ENCODE measurements at places on chromosomes 13 and 19.

- DNase-seq = no peak
These were observed 368.8 kb downstream of the SPRY2 start for GRCh38 chr13:79972066-79972569.

GRCh38 chr19:29928831-29929230 is 13.2 kb upstream of the URI1 start:
- no peak for DNase-seq

- DNase-seq = no peak
These were observed 291.2 kb downstream of the DCT start for GRCh38 chr13:94188201-94188854.

- DNase-seq = peak; percentile 9
These were observed 749 bp downstream of the GATAD2A start for GRCh38 chr19:19405971-19406877.

DNA sequence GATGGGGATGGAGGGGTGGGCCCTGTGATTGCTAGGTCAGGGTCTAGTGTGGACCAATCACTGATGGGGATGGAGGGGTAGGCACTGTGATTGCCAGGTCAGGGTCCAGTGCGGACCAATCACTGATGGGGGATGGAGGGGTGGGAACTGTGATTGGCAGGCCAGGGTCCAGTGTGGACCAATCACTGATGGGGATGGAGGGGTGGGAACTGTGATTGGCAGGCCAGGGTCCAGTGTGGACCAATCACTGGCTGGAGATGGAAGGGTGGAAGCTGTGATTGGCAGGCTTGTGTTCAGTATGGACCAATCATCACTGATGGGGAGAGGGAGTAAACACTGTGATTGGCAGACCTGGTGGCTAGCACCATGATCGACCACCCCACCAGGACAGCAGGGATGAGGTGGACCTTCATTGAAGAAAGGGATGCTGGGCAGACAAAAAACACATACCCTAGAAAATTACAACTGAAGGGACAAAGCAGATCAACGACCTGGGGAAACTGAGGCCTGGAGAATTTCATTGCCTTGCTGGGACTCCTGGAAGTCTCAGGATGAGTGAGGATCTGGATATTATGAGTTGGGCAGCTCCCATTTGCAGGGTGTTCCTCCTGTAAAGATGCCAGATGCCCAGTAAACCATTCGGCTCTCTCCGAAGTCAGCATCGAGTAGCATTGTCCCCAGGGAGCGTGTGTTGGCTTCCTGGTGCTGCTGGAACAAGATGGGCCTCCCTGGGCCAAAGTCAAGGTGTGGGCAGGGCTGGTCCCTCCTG is 15.5 kb downstream of the TMPRSS9 start:
- no peak for DNase-seq

- peak; percentile 17 for DNase-seq
These were observed at the start of gene ADM5 for GRCh38 chr19:49689133-49690078. ADM5 (plus strand) TSS chr19:49689594; CDS start chr19:49689838, 244 bp downstream.

- no peak for DNase-seq
These were observed 428.7 kb downstream of the NDFIP2 start for GRCh38 chr13:79909644-79910043.

DNA sequence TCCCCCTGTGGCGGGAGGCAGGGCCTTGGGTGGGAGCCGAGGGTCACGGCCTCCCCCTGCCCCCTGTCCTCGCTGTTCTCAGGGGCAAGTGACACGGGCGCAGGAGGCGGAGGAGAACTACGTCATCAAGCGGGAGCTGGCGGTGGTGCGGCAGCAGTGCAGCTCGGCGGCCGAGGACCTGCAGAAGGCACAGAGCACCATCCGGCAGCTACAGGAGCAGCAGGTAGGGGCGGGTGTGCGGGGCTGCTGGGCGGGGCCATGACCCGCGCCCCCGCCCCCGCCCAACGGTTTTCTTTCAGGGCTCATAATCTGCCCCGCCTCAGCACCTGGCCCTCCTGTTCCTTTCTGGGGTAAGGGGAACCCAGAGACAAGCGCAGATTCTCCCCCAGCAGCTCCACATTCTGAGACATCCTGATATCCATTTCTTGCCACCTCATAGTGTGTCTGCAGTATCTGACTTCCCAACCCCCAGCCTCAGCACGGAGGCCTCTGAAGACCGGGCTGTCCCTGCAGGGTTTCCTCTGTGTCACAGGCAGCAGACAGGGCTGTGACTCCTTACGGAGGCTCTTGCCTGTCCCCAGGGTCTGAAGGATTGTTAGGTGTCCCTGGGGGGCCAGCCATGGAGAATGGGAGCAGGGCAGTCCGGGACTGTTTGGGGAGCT is 15.9 kb downstream of the PRR36 start:
- no peak for DNase-seq

GRCh38 chr13:51286135-51287002 is 53.1 kb upstream of the SERPINE3 start:
- DNase-seq = peak; percentile 61

GRCh38 chr19:38425810-38426466 is at the start of gene RASGRP4:
RASGRP4 (minus strand) TSS chr19:38426219; CDS start chr19:38426091, 128 bp downstream.
- DNase-seq = peak; percentile 43

GRCh38 chr13:110246530-110246929 is 60.4 kb downstream of the COL4A1 start:
- no peak for DNase-seq

- DNase-seq = no peak
These were observed 32.6 kb downstream of the UBL3 start for GRCh38 chr13:29817604-29818378.

DNA sequence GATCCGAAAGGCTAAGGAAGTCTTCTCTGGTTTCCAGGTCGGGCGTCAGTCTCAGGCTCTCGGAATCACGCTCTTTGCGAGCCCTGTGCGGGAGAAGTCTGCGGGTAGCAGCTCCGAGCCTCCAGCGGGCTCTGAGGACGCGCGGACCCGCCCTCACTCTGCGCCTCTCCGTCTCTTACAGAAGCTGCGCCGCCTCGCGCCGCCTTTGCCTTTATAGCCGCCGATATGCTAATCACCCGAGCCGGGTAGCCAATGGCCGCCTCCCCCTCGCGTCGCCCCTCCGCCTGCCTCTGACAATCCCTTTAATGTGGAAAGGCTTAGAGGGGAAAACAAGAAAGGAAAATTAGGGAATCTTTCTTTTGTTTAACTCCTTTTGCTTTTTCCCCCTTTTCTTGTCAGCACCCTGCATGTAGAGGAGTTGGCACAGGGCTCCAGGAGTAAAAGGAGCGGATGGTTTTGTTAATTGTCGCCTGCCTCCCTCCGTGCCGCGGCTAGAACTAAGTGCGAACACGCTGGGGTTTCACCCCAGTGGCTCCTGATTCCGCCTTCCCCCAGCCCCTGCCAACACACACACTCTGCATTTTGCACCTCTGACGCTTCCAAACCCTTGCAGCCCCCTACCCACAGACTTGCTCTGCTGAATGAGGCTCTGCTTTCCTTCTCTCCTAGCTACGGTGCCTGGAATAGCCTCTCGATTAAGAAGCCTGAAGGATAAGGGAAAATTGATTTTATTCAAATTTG is at the start of gene PCDH8:
PCDH8 (minus strand) TSS at position 186 of the 741 bp plus-strand sequence. CDS start 204 bp downstream, outside the sequence.
- no peak for DNase-seq

Data from CD4-positive, alpha-beta T cell treated with Interferon alpha-2 for 1 hour (primary cell).